Stimulated activated CD4-positive, alpha-beta T cell treated with anti-CD3 and anti-CD28 coated beads, Interleukin-1b, Interleukin-23, amount 100 ng/mL, for 1 hour (primary cell): ENCODE measurements at places on chromosomes 11 and 22.

- DNase-seq, result no peak
Measured at GRCh38 chr11:40162901-40163883, 1296.3 kb downstream of the LRRC4C start.

DNA sequence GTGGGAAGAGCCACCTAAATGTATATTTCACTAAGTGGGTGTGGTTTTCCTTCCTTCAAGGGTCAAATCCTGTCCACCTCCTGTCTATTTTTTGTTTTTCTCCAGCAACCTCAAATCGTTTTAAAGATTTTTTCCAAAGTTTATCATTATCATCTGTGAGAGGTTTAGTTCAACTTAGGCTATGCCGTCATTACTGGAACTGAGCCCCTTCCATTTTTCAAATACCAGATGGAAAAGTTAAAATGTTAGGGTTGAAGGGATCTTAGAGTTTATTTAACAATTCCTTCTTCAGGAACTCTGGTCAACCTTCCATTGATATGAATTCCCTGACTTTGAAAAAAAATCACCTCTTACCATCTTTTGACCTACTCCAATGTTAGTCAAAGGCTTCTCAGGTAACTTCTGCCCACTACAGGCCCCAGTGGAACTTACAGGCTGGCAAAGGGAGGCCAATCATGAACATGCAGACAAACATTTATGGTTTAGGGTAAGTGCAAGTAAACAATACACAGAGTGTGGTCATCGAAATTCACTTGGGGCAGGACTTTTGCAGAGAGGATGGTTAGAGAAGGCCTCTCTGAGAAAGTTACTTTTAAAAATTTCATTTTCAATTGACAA, 45.2 kb downstream of the SYN3 start:
- no peak for DNase-seq

GRCh38 chr11:60950933-60951605, 907 bp downstream of the SLC15A3 start:
- DNase-seq, result no peak

DNA sequence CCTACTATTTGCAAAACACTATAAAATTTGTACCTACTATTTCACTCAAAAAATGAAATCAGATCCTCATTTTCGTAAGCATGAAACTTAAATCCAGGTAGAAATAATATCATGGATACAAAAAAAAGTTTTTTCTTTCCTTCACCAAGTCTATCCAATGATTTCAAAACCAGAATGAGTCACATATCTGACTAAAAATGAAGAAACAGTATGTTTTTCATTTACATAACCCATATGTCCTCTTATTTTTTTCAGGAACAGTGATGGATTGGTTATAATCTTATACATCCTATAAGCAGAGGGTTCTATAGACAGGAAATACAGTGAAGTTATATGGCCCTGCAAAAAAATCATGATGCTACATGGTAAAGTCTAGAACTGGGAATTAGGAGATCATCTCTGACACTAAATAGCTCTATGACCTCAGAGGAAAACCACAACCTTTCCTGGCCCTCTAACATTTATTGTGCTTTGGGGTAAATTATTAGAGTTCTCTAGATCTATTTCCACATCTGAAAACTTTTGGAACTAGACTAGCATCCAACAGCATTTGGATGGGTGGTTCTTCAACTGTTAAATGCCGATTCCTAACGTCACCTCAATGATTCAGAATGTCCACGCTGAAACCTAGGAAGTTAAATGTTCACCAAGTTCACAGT, 10.9 kb downstream of the MTMR2 start:
- DNase-seq, result no peak

DNA sequence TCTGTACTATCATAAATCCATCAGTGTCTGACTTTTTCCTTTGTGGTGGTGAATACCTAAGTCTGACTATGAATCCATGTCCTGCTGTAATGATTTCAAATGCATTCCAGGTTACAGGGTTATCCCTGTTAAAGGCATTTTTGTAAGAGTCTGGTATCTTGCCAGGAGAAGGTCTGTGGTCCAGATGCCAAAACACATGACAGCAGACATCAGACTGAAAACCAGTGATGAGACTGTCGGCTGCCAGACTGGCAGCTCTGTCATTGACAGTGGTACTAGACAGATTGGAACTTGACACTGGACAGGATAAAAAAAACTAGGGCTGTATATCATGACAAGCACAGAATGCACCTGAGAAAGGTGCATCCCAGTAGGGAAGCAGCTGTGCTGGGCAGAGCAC, 301.8 kb upstream of the FAT3 start:
- no peak for DNase-seq

GRCh38 chr11:69841859-69842698, 22.9 kb upstream of the FGF3 start:
- no peak for DNase-seq

GRCh38 chr22:41364955-41365354, 16.8 kb upstream of the TEF start:
- DNase-seq, result no peak

DNA sequence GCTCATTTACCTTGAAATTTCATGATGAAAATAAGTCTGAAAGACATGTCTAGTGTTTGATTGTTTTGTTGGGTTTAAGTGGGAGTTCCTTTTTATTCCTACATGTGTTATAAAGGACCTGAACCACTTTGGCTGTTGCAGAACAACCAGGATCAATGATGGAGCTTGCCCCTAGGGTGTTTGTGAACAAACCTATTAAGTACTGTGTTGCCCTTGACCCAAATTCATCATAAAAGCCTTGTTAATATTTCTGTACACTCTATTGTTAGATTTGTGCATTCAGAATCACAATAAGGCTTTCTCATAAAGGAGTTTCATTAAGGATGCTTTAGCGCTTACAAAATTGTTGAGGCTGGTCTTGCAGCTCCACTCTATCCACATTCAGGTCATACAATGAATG, 452.6 kb downstream of the NELL1 start:
- no peak for DNase-seq

GRCh38 chr11:10824888-10825287, 16.2 kb upstream of the EIF4G2 start:
- no peak for DNase-seq
